ENCODE measurements at places on chromosomes 5 and 9.

GRCh38 chr9:88460587-88461332, 72.5 kb downstream of the SPIN1 start:
- DNase-seq = no peak

- no peak for DNase-seq
Observed at GRCh38 chr5:88502179-88503040, 233.8 kb upstream of the TMEM161B start.

GRCh38 chr5:124342986-124343385, 403.5 kb downstream of the ZNF608 start:
- DNase-seq = no peak

- DNase-seq = no peak
Observed at GRCh38 chr5:74864823-74865222, 1.4 kb downstream of the FAM169A start.

DNA sequence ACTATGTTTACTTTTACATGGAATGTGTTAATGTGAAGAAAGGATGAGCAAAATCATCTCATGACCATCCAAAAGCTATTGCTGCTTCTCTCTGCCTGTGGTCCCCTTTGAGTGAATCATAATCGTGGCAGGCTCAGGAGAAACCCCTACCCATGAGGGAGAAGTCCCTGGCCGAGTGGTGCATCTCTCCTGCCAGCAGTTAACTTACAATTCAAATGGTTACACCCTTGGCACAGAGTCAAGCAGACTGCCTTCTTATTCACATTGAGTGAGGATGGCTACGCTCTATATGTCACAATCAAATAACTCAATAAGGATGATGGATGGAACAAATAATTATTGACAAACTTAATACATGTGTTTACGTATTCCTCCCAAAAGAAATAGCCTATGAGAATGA, 179.1 kb downstream of the FGF1 start:
- no peak for DNase-seq

DNA sequence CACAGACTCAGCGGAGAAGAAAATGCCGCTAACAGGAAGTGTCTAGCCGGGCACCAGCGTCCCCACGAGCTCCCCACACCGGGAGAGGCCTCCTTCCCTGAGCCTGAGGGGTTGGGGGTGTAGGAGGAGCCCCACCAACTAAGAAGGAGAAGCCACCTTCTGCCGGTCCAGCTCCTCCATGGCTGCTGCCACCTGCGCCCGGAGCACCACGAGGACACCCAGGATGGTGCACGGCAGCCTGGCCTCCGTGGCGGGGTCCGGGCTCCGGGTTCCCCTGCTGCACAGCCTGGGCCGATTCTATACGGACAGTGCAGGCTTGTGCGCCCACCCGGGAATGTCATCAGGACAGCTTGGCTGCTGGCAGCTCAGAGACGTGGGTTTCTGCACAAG, 297 bp downstream of the LCN8 start:
- DNase-seq = no peak

DNA sequence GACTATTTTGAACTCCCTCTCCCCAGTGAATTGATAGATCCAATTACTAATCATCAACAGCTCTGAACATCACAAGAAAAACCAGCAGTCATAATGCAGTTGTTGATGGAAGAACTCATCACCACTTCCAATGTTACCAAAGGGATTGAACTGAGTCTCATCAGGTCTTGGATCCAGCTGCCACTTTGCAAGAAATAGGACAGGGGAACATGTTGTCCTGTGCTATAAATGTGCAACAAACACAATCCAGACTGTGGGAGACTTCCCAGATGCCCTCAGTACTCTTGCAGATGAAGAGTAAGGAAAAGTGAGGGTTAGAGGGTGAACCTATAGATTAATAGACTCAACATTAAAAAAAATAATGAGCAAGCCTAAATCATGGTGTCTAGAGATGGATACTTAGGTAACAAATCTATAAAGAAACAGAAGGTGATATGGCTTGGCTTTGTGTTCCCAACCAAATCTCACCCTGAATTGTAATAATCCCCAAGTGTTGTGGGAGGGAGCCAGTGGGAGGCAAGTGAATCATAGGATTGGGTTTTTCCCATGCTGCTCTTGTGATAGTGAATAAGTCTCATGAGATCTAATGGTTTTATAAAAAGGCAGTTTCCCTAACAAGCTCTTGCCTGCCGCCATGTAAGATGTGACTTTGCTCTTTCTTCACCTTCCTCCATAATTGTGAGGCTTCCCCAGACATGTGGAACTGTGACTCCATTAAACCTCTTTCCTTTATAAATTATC, 63.4 kb upstream of the PAPPA start:
- no peak for DNase-seq

DNA sequence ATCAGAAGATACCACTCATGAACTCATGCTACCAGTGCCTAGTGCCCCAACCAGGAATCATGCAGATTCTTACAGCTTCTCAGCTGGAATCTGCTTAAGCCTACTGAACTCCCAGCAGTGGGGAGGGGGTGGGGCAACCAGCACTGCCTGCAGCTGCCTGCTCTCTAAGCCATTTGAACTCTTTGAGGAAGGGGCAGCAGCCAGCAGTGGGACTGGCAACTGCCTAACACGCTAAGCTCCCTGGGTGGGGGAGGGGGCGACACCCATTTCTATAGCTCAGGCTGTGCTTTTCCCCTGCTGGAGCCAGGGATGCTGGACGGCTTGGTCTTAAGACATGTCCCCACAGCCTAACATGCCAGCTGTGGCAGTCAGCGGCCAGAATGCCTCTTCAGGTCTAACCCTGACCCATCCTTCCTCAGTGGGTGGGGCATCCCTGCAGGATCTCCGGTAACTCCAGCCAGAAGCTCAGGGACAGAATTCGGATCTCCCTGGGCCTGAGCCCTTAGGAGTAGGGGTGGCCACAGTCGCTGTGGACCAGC, 889.7 kb downstream of the CDH9 start:
- DNase-seq = peak; percentile 11

GRCh38 chr5:171570244-171570825, 150.9 kb downstream of the FGF18 start:
- DNase-seq = no peak

- no peak for DNase-seq
Observed at GRCh38 chr5:176776916-176777315, 33.4 kb upstream of the UNC5A start.

GRCh38 chr5:54795777-54796176, 189.6 kb downstream of the ESM1 start:
- no peak for DNase-seq

DNA sequence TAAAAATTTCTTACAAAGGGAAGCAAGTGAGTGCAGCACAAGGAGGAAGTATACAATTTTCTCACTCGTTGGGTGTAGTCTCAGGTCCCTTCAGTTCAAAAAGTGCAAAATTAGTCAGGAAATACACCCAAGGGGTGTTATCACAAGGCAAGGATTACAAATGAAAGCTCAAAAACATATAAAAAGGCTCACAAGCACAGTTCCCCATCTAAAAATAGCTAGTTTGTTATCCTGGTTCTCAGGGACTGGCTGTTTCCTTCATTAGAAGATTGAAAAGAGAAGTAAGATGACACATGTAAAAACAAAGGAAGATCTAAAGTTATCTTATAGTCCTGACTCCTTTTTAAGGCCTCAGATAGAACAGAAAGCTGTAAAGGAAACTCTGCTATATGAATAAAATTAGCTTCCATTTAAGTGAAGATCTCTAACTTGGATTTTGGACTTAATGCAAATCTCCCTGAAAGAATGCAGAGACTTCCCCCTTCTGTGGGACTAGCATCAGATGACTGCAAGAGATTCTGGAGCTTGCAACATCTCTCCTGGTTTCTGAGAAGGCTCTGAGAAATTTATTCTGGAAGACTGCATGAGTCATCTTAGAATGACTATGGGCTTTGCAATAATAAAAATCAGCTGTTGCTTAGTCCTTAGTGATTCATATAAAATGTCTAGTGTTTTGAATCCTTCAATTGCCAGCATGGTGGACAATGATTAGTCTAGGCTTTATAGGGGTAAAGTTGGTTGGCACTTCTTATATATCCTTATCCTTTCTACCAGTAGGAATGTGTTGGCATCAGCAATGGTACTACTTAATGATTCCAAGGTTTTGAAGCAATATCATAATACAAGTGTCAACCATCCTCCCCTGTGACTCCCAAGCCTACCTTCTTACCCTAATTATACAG, 25.4 kb downstream of the DAB2 start:
- DNase-seq = no peak

GRCh38 chr5:81424728-81425127, 30.8 kb upstream of the ACOT12 start:
- no peak for DNase-seq

- DNase-seq = no peak
Observed at GRCh38 chr5:127608077-127608660, 40.7 kb upstream of the CTXN3 start.

- no peak for DNase-seq
Observed at GRCh38 chr9:74138182-74138581, 359.0 kb upstream of the RORB start.
